ENCODE measurements at places on chromosomes 3 and 15. TPM values are rescaled to one million over a fixed set of nuclear protein-coding genes. Genes with fewer than 3 reads are reported as not detected.

- no peak for DNase-seq
Measured at GRCh38 chr3:197700095-197700494, 36.6 kb downstream of the RUBCN start.

DNA sequence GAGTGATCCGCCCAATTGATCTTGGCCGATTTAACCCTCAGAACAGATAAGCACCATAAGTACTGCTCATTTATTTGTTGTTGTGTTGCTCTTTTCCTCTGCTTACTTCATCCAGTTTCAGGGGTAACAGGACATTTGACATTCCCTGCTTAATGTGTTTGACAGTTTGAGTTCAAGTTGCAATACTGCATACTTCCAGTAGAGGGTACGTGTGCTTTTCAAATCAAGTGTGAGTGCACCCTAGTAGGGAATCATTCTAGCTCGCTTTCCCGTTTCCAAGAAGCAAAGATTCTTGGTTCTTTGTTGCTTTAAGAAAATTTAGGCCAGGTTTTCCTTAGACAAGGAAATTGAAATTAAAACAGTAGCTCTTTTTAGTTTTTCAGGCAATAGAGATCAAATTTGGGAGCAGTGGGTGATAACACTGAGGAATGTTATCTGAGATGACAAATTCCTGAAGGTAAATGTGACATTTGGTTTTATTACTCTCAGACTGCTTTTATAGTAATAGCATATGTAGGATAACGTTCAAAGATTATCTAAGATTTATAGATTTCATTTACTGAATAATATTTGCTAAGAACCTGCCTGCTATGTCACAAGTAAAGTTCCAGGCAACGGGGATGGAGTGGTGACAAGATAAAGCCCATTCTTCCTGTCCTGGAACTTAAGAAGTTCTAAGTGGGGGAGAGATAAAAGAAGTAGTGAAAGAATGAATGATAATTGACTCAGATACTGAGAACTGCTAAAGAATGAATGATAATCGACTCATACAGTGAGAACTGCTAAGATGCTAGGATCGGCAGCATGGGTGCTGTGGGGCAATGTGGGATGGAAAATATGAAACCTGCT, 73.3 kb downstream of the SYNPR start:
- no peak for DNase-seq

GRCh38 chr15:60935130-60935529, 294.0 kb downstream of the RORA start:
- no peak for DNase-seq

GRCh38 chr3:147589016-147589415, 179.9 kb downstream of the ZIC1 start:
- no peak for DNase-seq

- no peak for DNase-seq
Measured at GRCh38 chr3:129180461-129180860, 3.2 kb downstream of the CNBP start.

The CCDC39 gene
- not detected for total RNA-seq

DNA sequence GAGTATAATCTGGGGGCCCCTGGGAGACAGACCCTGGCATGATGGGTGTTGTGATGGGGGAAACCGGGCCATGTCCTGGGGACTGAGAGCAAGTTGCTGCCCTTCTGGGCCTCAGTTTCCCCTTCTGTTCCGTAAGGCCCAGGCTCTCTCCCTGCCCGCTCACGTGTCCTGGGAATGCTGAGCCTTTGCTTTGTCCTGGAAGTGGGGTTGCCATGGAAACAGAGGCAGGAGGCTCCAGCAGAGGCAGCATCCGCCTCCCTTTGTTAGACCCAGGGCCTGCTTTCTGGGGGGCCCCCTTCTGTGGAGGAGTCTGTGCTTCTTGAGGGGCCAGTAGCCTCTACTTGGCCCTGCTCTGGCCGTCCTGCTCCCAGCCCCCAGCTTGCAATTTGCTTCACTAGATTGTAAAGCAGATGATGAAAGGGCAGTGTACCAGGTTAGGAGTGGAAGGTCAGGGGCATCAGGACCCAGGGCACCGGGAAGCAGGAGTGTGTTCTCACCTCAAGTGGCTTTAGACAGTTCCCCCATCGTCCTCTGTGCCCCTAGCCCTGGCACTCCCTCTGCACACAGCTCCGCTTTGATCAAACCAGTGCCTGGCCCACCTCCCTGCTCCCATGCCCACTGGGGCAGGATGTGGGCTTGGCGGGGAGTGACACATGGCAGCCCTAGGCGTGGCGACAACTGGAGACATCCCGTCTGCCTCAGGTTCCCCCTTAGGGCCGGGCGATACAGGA, 105.6 kb downstream of the FBLN2 start:
- no peak for DNase-seq

DNA sequence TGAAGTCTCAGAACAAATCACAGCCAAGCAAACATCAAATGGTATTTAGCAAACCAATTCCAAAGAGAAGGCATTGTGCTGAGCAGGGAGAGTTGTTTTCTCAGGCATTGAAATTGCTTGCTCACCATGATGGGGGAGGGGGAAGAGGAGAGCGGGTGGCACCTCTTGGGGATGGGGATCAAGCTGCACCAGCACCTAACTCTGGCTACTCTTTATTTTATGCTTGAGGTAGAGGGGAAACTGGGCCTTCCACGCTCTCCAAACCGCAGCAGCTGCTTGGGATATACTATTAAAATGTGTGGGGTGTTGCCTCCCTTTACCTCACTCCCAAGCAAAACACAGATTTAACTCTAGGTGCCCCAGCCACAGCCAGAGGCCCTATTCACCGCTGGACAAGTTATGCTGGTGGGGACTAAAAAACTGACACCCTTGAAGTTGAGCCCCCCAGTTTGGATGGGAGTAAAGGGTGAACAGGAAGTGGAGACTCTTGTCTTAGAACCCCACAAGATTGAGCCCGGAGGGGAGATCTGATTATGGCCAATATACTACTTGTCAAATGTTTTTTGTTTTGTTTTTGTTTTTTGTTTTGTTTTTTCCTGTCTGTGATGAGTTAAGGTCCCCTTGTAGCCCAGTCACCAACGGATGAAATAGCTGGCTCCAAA, 5.0 kb upstream of the FOXB1 start:
- DNase-seq: no peak

The REC114 gene
- not detected for total RNA-seq

The UACA gene
- total RNA-seq: 59.1 TPM

- no peak for DNase-seq
Measured at GRCh38 chr3:51792206-51792605, 13.2 kb upstream of the IQCF6 start.

DNA sequence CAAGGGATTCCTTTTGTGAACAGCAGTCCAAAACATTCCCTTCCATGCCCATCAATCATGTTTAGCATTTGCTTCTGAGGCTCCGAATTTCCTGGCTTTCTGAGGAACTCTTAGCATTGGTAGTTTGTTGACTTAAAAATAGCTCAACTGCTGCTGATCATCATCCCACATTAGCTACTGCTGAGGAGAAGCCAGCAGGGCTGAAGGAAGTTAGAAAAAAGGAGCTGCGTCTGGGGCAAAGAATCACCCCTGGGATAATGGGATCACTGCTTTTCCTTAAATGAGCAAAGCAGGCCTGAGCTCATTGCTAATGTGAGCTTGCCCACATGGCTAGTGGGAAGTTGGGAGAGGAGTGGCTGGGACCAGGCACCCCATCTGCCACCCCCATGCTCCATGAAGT, 39.8 kb downstream of the CYP19A1 start:
- no peak for DNase-seq

GRCh38 chr15:74136540-74136813, 6.1 kb downstream of the ISLR2 start:
- no peak for DNase-seq

- DNase-seq: no peak
Measured at GRCh38 chr3:4888913-4889846, 90.1 kb upstream of the BHLHE40 start.

GRCh38 chr3:121690777-121691405, 30.2 kb upstream of the HCLS1 start:
- no peak for DNase-seq

GRCh38 chr15:90306560-90306959, 41.1 kb downstream of the NGRN start:
- DNase-seq: no peak

DNA sequence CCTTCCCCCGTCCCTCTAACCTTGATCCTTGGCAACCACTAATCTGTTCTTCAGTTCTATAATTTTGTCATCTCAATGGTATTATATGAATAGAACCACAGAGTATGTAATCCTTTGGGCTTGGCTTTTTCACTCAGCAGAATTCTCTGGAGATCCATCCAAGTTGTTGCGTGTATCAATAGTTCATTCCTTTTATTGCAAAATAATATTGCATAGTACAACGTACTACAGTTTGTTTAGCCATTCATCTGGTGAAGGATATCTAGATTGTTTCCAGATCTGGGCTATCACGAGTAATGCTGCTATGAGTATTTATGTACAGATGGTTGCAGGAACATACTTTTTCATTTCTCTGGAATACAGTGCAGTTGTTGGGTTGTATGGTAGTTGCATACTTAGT, 76.2 kb downstream of the PLXNA1 start:
- no peak for DNase-seq

GRCh38 chr3:72448858-72449257, 399.4 kb downstream of the SHQ1 start:
- DNase-seq: no peak

- DNase-seq: no peak
Measured at GRCh38 chr3:4543110-4543509, 50.0 kb downstream of the ITPR1 start.

The FMN1 gene
- total RNA-seq: 36.9 TPM

GRCh38 chr3:153852355-153852754, 268.8 kb upstream of the ARHGEF26 start:
- no peak for DNase-seq

The PEX5L gene
- not detected for total RNA-seq

The RAB27A gene
- total RNA-seq: 19.3 TPM

The UROC1 gene
- not detected for total RNA-seq

DNA sequence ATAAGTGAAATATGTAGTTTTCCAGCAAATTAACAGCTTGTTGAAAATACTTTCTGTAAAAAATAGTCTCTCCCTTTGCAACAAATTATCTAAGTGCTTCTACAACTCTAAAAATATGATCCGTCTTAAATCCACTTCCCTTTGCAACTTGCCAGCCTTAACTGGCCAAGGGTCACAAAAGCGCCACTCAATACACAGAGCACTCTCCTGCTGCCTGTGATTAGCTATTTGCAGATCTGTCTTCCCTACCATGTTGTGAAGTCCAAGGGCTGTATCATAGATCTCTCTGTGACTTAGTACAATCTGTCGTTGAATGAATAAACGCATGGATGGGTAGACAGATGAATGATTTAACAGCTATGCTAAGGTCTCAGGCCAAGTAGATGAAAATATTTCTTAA, 76.2 kb downstream of the ITGB5 start:
- no peak for DNase-seq

DNA sequence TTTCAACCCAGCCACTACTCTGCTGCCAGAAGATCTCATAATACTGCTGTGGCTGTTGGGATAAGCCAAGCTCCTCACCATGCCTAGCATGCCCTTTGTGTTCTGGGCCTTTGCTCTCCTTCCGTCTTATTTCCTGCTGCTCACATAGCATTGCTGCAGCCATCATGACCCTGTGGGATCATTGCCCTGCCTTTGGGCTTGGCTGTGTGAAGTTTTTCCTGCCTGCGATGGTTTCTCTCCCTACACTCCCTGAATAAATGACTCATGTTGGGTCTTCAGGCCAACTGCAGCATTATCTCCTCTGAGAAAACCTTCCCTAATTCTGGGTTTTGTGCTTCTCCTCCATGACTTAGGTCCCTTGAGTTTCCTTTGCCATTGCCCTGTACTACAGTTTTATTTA, 20.8 kb upstream of the TRA2B start:
- no peak for DNase-seq

The TRMT10C gene
- 14.5 TPM for total RNA-seq

DNA sequence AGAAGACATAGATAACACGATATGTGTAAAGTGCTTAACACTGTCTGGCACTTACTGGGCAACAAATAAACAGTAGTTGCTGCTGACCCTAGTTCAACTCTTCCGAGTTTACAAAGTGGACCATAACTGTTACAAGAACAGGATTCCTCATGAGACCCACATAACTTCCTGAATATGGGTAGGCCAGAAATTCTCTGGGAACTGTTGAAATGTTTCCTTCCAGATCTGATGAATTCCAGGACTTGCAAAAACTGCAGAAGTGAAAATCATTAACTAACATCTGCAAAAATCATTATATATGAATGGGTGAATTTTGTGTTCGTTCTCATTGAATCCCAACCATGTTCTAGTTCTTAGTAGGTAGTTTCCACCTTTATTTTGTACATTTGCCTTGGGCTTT, 181.7 kb upstream of the MME start:
- DNase-seq: no peak

The ECE2 gene
- total RNA-seq: not detected

DNA sequence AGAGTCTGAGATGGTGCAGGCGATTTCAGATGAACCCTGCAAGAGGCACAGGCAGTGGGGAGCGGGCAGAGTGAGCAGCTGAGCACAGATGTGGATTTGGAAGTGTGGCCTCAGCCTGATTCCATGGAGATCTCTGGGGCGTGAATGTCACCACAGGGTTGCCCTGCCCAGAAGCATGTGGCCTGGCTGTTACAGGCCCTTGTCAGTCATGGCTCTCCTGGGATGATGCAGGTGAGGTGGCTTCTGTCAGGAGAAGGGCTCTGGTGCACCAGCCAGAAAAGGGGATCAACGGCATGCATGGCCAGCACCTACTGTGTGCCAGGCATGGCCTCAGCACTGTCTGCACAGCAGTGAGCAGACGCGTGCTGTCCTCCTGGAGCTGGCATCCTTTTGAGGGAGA, 11.9 kb downstream of the HDAC11 start:
- DNase-seq: no peak

DNA sequence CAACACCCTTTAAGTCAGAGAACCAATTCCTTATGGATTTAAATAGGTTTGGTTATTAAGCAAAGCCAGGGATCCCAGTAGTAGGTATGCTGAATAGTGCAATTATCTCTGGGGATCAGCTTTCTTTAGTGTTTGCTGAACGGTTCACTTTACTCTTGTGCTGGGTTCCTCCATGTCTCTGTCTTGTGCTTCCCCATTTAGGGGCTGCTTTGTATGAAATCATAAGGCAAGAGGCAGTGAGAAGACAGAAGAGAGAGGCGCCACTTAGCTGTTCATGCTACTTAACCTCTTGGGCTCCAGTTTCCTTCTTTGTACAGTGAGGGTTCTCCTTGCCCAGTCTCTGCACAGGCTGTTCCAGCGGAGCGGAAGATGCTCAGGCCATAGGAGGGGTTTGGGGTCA, 3.5 kb downstream of the ST6GAL1 start:
- DNase-seq: no peak

The ZNF860 gene
- total RNA-seq: 10.7 TPM

All from Peyer's patch (tissue), 4 donors.